ENCODE measurements at places on chromosomes 2 and 18.

DNA sequence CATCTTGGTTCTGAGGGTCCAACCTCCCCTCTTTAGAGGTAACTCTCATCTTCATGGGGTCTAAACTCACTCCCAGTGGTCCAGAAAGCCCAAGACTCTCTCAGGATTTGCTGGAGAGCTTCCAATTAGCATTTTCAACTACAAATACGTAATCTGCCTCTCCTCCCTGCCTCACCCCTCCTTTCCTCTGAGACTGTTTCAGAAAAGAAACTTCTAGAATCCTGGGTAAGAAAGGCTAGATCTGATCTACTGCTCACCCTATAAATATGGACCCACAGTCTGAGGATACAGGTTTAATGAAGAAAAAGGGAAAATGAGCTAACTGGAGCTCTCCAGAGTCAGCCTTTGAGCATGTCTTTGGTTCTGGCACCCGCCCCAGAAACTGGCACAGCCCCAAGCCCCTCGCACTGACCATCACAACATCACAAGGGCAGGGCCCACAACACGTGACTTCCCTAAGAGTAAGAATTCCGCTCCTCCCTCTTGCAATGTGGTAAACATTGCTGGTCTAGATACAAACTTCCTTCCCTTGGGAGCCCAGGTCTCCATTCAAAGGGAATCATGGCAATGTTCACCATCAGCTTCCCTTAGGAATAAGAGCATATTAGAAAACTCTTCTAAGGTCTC, 21.7 kb upstream of the IHH start:
- no peak for DNase-seq

DNA sequence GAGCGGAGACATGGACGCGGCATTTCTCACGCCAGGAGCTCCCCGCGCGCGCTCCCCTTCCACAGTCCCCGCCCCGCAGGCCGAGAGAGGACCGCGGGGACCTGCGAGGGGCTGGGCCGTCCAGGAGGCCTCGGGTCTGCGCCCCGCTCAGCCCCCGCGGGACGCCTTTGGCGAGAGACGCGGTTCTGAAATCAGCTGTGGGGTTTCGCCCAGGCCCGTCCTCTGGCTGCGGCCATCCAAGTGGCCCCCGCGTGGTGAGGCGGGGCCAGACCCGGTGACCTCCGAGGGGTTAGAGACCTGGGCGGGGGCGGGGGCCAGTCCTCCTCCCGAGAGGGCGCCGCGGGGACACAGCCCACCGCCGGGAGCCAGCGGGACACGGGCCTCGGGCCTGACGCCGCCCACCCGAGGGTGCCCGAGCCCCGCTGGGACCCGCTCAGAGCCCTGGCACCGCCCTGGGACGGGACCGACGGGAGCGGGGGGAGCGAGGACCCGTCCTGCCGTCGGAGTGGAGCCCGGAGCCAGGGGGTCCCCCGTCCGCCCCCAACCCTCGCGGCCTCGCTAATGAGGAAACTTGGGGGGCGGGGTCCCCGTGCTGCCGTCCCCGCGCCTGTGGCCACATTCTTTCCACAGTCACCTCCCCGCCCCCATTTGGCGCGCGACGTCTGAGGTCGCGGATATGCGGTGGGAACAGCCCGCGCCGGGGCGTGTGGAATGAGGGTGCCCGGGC, 6.1 kb upstream of the SALL3 start:
- DNase-seq: no peak

- DNase-seq: no peak
Observed at GRCh38 chr2:210630873-210631560, 74.6 kb downstream of the CPS1 start.

DNA sequence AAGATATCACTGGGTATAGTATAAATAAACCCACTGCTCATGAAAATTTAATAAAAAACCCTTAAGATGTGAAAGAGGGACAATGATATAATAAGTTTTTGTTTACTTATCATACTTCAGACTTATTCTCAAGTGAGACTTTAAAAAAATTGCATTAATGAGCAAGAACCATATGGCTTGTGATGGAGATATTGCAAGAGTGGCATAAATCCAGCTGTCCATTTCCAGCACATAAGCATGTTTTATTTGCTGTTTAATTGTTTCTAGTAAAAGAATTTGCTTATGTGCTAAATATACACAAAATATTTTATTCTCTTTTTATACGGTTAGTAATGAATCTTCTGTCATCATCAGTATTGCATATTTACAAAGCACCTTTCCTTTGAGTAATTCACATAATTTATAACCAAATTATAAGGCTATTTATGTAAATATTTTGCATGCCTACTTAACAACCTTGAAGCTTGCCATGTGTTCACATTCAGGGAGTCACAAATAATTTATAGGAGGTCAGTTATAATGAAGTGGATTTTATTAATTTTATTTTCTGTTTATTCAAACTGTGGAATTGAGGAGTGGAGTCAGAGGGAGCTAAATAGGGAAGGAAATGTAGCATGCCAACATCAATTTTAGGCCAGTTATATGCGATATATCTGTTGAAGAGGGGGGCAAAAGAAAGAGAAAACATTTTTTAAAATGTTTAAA, 318.5 kb upstream of the CWC22 start:
- DNase-seq: no peak

DNA sequence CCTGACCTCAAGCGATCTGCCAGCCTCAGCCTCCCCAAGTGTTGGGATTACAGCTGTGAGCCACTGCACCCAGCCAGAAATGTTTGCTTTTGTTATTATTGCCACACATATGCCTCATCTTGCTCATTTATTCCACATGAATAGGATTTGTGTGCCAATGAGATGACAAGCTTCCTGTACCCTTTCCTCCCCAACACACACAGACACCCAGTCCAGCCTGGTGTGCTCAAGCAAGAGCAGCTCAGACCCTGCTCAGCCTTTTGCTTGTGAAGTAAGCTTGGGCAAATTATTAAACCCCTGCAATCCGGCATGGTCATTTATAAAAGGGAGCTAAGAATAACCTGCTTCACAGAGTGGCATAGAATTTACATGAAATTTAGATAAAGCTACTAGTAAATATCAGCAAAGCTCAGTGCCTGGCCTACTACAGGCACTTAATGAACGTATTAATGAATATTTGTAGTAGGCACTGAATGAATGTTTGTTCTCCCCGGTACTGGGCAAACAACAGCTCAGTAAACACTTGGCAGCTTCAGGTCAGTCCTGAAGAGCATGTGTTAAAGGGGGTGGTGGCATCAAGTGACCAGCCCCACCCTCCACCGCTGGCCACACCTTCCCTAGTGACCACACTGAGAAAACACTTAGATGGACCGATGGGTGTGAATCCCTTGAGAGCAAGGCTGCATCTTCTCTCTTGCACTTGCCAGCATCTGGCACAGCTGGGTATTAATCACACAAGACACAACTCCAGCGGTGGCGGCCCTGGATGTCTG, 280.2 kb downstream of the SRBD1 start:
- DNase-seq: no peak

- no peak for DNase-seq
Observed at GRCh38 chr2:127643439-127644065, 2.4 kb upstream of the GPR17 start.

GRCh38 chr2:218285604-218286003, 6.7 kb downstream of the TMBIM1 start:
- DNase-seq: no peak

DNA sequence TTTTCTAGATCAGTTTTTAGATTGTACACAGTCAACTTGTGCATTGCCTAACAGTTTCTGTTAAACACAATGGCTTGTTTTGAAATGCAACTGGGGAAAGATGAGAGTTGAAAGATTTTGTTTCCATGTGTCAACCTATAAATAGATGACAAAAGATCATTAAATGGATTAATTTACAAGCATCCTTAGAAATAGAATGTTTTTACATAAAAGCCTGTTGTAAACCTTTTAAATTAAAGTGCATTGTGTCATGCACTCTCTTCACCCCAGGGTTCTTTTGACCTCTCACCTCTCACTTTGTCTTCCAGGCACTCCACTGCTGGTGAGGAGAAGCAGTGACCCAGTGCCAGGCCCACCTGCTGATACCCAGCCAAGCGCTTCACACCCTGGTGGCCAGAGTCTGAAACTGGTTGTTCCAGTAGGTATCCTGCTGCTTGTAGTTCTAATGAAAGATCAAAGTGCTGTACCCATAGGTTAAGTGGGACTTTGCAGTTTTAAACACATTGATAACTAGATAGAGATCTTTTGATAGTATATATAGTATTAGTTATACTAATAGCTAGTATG, 502.1 kb downstream of the PARD3B start:
- DNase-seq: no peak

DNA sequence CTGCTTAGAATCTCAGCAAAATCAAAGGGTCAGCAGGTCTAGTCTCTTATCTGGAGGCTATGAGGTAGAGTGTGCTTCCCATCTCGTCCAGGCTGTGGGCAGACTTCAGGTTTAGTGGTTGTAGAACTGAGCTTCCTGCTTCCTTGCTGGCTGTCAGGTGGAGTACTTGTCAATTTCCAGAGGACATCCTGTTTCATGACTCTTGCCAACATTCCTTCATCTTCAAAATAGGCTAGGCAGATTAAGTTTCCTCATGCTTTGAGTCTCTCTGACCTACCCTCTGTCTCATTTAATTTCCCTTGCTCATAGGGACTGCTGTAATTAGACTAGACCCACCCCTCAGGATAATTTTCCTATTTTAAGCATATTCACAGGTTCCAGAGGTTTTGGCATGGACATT, 562.6 kb downstream of the SPAG16 start:
- no peak for DNase-seq

DNA sequence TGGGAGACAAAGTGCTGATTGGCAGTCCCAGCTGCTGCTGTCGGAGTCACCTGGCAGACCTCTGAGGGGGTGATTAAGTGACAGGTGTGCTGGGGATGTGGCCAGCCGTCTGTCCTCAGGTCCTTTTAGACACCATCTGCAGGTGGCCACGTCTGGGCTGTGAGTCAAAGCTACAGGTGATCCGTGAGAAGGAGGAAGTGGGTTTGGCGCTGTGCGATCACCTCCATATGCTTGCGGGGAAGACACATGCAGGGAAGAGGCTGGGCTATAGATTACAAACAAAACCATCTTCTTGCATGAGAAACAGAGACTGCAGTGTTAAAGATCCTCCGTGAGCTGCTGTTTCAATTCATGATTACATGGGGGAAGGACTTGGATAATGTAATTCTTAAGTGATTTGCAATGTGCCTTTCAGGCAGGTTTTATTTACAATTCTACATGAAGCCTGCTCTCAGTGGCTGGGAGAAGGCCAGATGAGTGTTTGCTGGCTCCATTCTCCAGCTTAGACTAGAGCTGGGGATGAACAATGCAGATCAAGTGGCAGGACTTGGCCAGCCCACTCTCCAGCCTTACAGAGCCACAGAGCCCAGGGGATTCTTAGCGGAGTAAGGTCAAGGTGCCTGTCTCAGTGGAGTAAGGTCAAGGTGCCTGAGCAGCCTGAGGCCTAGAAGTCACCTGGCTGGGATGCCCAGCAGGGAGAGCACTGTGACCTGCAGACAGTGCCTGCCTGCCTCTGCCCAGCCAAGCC, 87.8 kb downstream of the LYPD1 start:
- peak; percentile 55 for DNase-seq

DNA sequence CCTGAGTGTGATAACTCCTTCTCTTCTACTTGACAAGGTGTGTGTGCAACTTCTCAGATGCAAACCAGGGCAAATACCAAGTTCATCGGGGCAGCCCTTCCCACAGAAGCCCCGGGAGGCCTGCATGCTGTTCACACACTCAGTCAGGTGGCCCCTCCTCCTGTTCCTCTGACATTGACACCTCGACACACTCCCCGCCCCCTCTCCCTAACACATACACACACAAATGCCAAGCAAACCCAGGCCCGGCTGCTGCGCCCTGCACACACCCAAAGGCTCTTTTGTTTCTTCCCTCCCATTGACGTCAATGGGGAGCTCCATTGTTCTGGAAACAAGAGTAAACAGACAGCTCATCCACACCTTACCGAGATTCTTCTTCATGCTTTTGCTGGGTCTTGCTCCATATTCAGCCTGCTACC, 1.7 kb upstream of the PER2 start:
- DNase-seq: no peak

DNA sequence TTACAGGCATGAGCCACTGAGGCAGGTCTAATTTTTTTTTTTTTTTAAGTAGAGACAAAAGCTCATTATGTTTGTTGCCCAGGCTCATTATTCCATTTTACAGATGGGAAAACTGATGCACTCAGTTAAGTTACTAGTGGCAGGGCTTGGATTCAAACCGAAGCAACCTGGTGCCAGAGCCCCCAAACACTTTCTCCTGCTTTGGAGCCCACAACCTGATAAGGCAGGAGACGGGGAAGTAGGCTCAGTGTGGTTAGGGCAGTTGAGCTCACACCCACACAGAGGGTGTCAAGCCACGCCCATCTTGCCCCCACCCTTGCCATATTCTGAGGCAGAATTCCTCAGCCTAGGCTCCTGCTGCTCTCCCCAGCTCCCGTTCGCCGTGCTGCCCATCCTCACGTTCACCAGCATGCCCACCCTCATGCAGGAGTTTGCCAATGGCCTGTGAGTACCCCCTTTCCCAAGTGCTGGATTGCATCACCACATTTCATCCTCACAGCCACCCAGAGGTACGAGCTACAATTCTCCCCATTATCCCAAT, 5.8 kb upstream of the CTDSP1 start:
- no peak for DNase-seq

DNA sequence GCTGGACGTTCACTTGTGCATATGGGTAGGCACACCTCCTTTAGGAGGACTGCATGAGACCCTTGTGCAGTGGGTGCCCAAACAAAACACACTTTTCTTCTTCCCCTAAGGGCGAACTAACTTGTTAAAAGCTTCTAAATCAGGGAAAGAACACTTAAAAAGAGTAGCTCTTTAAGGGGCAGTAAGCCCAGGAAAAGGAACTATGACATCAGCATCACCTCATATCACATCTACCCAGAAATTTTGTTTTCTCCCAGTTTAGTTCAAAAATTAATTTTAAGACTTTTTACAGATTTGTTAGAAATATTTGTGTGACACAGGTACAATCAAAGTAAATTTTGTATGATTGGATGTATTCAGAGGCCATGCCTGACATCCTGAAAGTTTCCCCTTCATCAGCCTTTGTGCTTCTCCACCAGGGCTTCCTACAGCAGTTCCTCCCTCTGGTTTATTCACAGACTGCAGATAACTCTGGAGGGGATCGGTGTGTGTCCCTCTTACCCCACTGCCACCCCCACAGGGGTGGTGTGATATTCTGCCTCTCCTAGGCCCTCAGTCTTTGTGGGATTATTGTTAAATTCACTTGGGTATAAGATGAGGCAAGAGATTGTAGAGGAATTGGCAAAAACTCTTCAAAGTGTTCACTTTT, 27.6 kb downstream of the BCL2L11 start:
- no peak for DNase-seq

DNA sequence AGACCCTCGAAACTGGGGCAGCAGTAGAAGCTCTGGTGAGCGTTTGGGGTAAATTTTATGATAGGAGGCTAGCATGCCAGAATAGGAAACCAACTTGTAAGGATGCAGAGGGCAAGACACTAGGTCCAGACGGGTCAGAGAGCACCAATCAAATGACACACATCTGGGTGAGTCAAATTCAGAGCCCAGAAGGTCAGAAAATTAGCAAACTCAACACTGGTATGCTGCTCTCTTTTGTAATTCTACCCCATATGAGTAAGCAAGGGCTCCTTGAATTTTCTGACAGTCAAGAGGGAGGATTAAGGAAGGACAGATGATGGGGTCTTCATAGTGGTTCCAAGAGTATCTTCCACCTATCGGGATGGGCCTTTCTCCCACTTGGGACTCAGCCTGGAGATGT, 209.8 kb downstream of the BCL2 start:
- DNase-seq: no peak

- DNase-seq: no peak
Observed at GRCh38 chr2:46181306-46181705, 115.9 kb upstream of the EPAS1 start.

- no peak for DNase-seq
Observed at GRCh38 chr2:16209799-16210198, 269.4 kb downstream of the MYCN start.
